ENCODE measurements at places on chromosomes 12 and 14.

- DNase-seq: no peak
These were observed 3.6 kb downstream of the SLC48A1 start for GRCh38 chr12:47776471-47777143.

DNA sequence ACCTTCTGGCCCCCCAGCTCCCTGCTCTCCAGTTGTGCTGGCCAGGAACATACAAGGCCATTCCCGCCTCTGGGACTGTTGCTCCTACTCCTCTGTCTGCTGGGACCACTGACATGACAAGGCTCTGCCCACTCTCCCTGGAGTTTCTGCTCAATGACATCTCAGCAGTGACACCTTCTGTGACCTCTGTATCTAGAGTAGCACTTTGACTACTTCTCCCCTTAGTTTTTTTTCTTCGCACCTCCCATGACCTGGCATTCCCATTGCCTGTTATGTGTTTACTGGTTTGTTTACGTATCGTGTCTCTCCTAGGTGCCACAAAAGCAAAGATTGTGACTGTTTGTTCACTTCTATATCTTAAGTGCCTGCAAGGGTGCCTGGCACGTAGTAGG lies 40.1 kb upstream of the TMEM263 start:
- no peak for DNase-seq

DNA sequence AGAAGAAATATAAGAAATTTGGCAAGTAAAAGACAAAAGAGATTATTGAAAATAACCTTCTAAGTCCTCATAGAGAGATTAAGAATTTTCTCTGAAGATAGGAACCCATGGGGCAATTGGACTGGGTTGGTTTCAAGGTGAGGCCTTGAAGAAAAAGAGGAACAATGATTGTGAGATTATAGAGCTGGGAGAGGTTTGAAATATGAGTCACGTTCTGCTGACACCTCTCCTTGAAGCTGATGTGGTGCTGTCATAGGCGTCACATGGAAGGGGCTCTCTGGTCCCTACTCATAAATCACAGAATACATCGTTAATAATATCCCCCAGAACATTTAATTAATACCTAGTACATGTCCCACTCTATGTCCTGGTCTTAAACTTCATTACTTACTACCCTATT lies 227.6 kb upstream of the PDE3A start:
- DNase-seq: no peak

DNA sequence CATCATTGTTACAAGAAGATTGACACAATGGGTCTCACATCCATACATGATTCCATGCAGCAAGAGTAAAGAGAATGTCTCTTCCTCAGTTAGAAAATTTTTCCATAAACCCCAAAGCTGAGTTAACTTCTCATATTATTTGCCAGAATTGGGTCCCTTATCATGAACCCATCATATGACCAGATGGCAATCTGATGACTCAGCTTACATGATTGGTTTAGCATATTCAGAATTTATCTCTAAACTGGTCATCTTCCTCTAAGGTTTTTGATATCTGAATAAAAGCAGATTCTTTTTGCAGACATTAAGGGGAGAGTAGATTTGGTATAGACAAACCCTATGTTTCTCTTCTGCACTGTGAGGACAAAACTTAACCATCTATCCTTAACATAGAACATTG lies 174.9 kb downstream of the PIK3C2G start:
- no peak for DNase-seq

Data from GM12864 (cell line).